Hepatocyte (in vitro differentiated cells): ENCODE measurements at places on chromosomes 6 and 20.

DNA sequence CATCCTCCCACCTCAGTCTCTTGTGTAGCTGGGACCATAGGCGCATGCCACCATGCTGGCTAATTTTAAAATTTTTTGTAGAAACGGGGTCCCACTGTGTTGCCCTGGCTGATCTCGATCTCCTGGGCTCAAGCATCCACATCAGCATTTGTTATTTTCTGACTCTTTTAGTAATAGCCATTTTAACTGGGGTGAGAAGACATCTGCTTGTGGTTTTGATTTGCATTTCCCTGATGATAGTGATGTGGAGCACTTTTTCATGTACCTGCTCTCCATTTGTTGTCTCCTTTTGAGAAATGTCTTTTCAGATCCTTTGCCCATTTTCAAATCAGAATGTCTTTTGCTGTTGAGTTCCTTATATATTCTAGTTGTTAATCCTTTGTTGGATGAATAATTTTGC, 22.2 kb upstream of the TULP4 start:
- DNase-seq = no peak

DNA sequence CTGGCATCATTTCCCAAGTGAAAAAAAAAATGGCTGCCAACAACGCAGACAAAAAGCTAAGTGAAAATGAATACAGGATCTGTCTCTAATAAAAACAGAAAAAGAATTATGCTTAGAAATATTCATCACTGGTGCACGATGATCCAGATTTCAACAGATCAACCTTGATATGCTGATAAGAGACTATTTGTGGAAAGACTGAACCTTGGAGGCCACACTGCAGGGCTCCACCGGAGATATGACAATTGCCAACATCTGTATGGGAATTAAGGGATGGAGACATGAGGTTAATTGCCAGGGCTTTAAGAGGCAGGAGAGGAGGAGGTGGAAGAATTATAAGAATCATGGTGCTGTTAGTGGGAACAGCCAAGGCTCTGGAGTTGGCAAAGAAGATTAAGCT, 48.3 kb downstream of the PFDN4 start:
- DNase-seq = no peak

GRCh38 chr6:151254451-151255081, 14.8 kb downstream of the AKAP12 start:
- DNase-seq = peak; percentile 14

GRCh38 chr20:25223179-25223661, 24.7 kb upstream of the PYGB start:
- peak; percentile 84 for DNase-seq
